ENCODE measurements at places on chromosomes 5 and 9.

- DNase-seq: no peak
Measured at GRCh38 chr9:89502038-89502601, 4.2 kb upstream of the SEMA4D start.

- DNase-seq: no peak
Measured at GRCh38 chr9:107953556-107954125, 464.1 kb upstream of the KLF4 start.

GRCh38 chr5:168851902-168852321 lies 272.7 kb upstream of the PANK3 start:
- DNase-seq: peak; percentile 33

DNA sequence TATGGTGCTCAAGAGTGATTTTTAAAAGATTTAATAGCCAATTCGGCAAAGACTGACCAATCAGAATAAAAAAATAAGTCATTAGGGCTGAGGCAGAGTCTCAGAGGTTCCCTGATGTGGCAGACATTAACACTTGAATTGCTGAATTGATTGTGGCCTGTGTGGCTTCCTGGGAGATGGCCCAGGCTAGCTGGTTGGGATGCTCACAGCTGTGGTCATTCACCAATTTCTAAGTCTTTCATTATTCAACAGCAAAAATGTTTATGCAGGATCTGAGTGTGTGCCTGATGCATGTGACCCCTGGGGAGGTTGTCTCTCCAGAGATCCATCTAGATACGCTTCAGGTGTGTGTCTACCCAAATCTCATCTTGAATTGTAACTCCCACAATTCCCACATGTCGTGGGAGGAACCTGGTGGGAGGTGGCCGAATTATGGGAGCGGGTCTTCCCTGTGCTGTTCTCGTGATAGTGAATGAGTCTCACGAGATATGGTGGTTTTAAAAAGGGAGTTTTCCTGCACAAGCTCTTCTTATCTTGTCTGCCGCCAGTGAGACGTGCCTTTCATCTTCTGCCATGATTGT lies 632.6 kb upstream of the SEMA6A start:
- DNase-seq: no peak

- no peak for DNase-seq
Measured at GRCh38 chr5:133905424-133905823, 63.0 kb downstream of the C5orf15 start.

GRCh38 chr5:58548068-58548467 lies 34.8 kb upstream of the RAB3C start:
- DNase-seq: no peak

DNA sequence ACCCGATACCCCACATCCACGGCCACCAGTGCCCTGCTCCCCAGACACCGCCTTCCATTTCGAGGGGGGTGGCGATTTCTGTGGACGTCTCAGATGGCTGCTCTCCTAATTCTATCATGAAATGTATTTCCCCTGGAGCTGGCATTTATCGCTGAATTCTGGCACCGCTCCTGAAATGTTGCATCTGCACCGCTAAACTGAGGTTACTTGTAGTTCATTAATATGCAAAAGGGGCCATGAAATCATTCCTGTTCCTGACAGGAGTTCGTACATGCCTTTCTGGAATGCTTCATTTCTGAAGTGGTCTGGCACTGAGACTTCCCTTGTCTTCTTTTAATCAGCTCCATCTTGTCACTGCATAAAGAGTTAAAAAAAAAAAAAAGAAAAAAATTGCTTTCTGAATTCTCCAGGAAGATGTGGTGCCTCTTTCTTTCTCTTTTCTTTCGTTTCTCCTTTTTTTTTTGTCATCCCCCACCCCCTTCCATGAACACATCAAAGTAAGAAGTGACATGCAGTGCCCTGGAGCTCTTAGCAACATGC lies 97.7 kb upstream of the SMARCA2 start:
- DNase-seq: no peak

- no peak for DNase-seq
Measured at GRCh38 chr5:96601200-96601599, 61.0 kb upstream of the CAST start.
